Kidney tubule cell (primary cell): ENCODE measurements at places on chromosomes 7 and 10.
A peak's percentile ranks its signal among the peaks of the same experiment; 100 is the strongest.

- no peak for DNase-seq
Observed at GRCh38 chr10:64636461-64636860, 1115.3 kb downstream of the REEP3 start.

DNA sequence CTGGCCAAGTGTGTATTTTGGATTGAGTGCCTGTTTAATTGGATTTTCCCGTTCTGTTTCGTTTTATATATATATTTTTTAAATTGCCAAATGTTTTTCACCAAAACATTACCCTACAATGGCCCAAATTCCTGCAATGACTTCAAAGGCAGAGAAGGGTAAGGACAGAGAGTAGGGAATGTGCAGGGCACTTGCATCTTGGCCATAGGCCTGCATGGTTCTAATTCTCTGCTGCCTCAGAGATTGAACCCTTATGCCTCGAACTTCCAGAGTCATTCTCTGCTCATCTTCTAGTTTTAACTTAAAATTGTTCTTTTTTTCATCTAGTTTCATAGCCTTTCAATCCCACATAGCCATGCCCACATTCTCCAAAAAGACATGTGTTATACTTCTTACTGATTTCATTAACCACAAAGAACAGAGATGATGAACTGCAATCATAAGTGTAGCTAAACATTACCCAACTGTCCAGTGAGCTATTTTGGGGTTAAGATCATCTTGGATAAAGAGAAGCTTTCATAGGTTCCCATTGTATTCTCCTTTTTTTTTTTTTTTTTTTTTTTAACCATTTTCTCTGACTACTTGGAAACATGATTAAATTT, 177.6 kb downstream of the PLXDC2 start:
- DNase-seq: peak; percentile 81

- DNase-seq: no peak
Observed at GRCh38 chr10:129140921-129141885, 325.8 kb upstream of the MGMT start.

GRCh38 chr10:23676296-23676695, 237.4 kb downstream of the OTUD1 start:
- no peak for DNase-seq

GRCh38 chr10:75400163-75400770, 1.3 kb downstream of the ZNF503 start:
- DNase-seq: no peak

GRCh38 chr7:28512668-28513440, 100.5 kb downstream of the CREB5 start:
- DNase-seq: no peak

DNA sequence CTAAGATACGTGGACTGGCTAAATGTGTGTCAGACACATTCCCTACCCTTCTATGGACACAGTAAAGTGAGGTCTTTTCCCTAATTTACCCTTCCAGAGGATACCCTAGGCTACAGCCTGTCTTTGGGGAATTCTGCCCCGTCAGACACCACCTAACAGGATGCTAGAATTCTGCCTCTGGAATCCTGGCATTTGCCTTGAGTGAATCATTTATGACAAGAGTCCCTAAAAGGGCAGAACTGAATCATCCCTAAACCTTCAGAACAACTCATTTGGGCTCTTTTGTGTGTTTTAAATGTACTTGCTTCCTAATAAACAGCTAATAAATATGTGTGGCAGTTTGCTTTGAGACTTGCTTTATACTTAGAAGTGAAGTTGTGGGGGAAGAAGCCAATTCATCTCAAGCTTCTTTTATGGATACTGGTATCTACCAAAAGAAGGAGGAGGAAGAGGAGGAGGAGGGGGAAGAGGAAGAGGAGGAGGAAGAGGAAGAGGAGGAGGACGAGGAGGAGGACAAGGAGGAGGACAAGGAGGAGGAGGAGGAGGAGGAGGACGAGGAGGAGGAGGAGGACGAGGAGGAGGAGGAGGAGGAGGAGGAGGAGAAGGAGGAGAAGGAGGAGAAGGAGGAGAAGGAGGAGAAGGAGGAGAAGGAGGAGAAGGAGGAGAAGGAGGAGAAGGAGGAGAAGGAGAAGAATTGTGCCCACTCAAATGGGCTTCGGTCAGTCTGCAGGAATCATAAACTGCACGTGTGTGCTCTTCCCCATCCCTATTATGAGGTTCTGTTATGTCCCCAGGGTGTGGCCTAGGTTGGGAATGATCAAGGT, 27.1 kb downstream of the PARP12 start:
- peak; percentile 66 for DNase-seq

DNA sequence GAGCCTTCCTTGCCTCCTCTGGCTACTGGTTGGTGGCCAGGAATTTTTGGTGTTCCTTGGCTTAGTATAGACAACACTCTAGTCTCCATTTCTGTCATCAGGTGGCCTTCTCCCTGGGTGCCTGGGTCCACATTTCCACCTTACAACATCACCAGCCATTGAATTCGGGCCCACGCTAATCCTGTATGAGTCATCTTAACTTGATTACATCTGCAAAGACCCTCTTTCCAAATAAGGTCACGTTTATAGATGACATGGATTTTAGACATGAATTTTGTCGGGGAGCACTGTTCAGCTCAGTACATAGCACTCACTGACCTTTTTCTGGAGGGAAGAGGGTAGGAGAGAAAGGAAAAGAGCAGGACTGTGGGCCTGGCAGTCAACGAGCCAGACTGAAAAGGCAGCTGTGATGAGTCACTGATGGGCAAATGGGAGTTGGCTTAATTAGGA, 39.4 kb downstream of the MMRN2 start:
- DNase-seq: no peak

DNA sequence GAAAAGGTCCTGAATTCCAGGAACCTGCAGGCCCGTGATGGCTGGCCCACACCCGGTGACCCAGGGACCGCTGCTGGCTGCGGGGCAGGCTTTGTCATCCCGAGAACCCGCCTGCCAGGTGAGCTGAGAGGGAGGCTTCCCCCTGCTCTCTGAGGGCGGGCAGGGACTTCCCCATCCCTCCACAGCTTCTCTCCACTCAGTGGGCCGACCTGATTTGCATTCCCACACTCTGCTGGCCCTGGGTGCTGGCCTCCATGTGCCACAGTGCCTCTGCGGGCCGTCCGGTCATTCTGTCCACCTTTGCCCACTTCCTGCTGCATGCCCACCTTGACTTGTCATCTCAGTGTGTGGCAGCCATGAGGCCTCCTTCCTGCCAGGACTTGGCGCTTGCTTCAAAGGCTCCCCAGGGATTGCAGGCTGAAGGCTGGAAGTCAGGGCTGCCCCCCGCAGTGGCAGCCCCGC, 35.3 kb downstream of the PALD1 start:
- DNase-seq: peak; percentile 76

- peak; percentile 64 for DNase-seq
Observed at GRCh38 chr10:77638321-77639101, 903 bp upstream of the KCNMA1 start.

DNA sequence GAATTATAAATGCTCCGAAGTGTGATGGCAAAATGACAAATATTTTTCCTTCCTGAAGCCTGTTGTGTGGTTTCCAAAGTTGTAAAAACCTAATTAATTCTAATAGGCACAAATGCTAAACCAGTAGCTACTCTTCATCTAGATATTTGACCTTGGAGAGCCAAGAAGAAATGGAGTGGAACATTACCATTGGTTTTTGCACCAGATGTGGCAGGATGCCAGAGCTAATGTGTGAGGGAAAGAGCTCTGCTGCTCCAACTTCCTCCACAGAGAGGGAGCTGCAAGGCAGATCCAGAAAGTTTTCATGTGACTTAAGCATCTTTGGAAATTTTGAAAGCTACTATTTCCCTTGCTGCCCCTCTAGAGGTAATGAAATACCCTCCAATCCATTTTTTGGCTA, 65.1 kb upstream of the HPS1 start:
- DNase-seq: peak; percentile 37

GRCh38 chr10:86673827-86674581, 5.7 kb downstream of the LDB3 start:
- DNase-seq: no peak

DNA sequence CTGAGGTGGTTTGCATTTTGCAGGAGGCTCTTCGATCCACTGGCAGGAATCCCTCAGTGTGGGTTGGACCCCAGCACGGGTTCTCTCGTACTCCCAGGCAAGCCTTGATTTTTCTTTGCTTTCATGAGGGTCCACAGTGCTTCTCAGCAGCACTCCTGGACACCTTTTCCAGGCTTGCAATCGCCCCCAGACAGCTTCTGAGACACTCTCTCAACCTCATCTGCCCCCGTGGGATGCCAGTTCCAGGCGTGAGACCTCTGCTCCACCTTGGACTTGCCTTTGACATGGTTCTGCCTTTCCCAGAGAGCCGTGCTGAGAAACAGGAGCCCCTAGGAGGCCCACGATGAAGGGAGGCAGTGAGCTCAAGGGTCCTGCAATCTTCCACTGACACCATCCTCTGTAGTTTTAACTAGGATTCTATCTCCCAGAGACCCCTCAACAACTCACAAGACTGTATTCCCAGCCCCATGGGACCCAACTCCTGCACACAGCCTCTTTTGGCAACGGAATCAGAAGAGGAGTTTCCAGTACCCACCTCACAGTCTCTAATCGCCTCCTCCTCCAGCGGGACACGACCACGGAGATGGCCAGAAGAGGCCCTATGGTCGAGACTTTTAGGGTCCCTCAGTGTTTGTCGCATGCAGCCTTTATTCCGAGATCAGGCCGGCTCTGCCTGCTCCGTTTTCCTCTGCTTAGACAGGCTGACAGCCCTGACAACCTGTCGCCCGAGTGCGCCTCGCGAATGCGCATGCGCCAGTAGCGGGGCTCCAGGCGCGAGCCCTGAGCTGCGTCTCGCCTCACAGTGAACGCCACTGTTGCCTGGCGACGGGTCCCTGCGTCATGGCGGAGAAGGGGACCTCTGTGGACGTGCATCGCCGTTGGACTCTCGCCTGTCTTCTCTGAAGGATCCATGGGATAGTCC, 26.0 kb upstream of the ZNF273 start:
- peak; percentile 71 for DNase-seq

GRCh38 chr10:73590881-73591799, at the start of gene USP54:
USP54 (minus strand) TSS chr10:73591342; CDS start chr10:73575658, 15,684 bp downstream.
- peak; percentile 90 for DNase-seq

- no peak for DNase-seq
Observed at GRCh38 chr10:59627366-59628018, 82.2 kb downstream of the SLC16A9 start.

DNA sequence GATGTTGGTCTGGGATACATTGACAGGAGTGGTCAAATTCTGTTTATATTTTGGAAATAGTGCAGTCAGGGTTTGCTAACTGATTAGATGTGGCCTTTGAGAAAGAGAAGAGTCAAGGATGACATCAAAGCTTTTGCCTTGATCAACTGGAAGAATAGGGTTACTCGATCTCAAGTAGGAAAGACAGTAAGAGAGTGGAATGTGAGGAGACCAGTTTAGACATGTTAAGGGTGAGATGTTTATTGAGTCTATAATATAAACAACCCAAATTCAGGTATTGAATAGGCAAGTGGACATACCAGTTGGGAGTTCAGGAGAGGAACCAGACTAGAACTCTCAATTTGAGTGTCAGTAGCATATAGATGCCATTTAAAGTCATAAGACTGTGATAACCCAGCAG, 1.9 kb upstream of the ANKRD7 start:
- DNase-seq: no peak

DNA sequence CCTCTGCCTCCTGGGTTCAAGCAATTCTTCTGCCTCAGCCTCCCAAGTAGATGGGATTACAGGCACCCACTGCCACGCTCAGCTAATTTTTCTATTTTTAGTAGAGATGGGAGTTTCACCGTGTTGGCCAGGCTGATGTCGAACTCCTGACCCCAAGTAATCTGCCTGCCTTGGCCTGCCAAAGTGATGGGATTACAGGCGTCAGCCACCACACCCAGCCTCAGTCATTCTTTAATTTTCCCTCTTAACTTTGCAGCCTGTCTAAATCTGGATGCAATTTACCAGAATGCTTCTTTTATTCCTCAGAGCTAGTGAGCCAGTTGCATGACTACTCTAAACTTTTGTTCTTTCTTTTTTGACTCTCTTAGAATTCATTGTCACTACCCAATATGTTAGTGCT, 90.5 kb upstream of the CSTF2T start:
- no peak for DNase-seq

DNA sequence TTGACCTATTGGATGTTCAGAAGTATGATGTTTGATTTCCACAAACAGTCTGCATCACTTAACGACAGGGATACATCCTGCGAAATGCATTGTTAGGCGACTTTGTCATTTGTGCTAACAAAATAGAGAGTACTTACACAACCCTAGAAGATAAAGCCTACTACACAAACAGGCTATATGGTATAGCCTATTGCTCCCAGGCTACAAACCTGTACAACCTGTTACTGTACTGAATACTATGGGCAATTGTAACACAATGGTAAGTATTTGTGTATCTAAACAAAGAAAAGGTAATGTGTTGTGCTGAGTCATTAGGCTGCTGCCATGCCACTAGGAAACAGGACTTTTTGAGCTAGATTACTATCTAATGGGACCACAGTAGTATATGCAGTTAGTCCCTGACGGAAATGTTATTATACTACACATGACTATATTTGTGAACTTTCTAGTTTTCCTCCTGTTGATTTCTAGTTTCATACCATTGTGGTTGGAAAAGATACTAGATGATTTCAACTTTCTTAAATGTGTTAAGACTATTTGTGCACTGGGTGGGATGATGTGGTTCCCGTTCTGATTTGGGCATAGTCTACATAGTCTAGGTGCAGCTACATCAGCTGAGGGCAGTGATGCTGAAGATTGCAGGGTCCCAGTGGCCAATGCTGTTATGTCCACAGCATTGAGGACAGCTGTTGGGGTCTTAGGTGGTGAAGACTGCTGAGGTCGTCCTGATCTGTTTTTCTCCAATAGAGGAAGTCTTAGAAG, 161.7 kb downstream of the HTR7 start:
- DNase-seq: no peak

DNA sequence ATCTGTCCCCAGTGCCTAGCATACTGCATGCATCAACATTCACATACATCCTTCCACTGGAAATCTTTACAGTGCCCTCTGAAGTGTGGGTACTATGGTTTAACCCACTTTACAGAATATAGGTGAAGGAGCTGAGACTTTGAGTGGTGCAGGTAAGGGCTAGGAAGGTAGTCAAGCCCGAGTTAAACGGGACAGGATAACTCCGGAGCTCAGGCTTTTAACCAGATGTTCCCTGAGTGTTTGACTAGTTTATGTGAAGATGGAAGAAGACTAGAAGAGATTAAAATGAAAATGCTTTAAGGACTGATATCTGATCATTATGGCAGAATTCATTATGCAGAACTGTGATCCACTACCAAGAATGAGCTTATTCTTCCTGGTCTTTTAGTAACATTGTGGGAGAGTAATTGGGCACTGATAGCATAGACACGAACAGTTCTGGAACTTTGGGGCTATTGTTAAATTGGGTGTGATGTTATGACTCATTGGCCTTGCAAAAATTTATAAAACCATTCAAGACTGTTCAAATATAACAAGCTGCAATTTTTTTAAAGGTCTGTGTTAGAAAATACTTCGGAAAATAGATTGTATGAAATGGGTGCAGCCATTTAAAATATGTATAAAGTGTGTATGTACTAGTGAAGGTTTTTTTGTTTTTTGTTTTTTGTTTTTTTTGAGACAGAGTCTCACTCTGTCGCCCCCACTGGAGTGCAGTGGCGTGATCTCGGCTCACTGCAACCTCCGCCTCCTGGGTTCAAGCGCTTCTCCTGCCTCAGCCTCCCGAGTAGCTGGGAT, 4.4 kb downstream of the CUL1 start:
- no peak for DNase-seq

GRCh38 chr7:140039066-140039465, 23.7 kb downstream of the PARP12 start:
- DNase-seq: no peak
